Peyer's patch (tissue), 4 donors: ENCODE measurements at places on chromosomes 1 and 21.

GRCh38 chr1:116954440-116954839, 44.7 kb downstream of the PTGFRN start:
- no peaks in the 10 kb centered on the region for H3K27me3 ChIP-seq
- H3K36me3 ChIP-seq, result no peaks in the 10 kb centered on the region
- no peak overlapping the region for H3K4me3 ChIP-seq
- peaks cover 9% of the 10 kb centered on the region for H3K4me1 ChIP-seq
- H3K27ac ChIP-seq, result no peak overlapping the region

DNA sequence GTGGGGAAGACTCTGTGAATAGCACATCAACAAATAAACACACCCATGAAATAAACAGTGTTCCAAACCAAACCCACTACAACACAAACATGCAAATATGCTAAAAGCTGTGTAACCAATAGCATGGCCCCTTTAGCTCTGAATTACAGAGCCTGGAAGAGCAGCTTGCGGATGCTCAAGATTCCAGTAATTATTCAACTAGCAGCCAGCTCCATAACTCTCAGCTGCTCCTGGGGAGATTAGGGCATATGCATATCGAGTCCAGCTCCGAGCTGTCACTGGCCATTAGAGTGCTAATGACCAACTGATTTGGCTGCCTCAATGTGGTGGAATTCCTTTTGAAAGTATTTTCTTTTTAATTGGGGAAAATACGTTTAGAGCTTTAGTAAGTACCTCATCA, 207.1 kb downstream of the HHAT start:
- no peak overlapping the region for H3K27ac ChIP-seq
- no peaks in the 10 kb centered on the region for H3K4me1 ChIP-seq
- no peak for DNase-seq
- no peaks in the 10 kb centered on the region for H3K36me3 ChIP-seq
- no peaks in the 10 kb centered on the region for H3K27me3 ChIP-seq

DNA sequence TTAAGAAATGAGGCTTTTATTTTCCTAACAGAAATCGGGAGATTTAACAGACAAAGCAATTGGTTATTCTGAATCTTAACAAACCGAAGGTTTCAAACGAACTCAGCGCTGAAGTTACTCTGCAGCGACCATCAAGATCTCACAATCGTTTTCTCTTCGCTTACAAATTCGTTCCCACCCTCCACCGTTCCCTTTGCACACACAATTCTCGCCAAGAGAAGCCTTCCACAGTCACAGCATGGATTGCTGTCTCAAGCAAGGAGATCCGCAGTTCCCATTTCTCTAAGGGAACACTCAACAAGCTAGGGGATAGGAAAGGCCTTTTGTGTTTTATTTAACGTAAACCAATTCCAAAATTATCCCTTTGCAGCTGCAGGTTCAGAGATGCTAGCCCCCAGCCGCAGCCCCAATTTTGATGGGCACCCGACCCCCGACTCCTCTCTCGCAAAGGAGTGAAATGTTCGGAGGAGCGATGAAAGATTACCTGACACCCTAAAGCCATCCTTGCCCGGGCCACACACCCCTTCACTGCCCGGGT, 755 bp downstream of the FBXO42 start:
- peak overlapping the region; percentile 97 for H3K4me3 ChIP-seq
- no peaks in the 10 kb centered on the region for H3K36me3 ChIP-seq
- H3K27me3 ChIP-seq, result no peaks in the 10 kb centered on the region
- no peak for DNase-seq
- peak overlapping the region; percentile 95 for H3K27ac ChIP-seq

GRCh38 chr1:210691039-210691610, 362.4 kb downstream of the HHAT start:
- DNase-seq, result no peak
- H3K27ac ChIP-seq, result no peak overlapping the region
- H3K4me1 ChIP-seq, result no peaks in the 10 kb centered on the region
- no peak overlapping the region for H3K4me3 ChIP-seq
- no peaks in the 10 kb centered on the region for H3K36me3 ChIP-seq

- peak overlapping the region; percentile 77 for H3K27ac ChIP-seq
- peak overlapping the region; percentile 95 for H3K4me3 ChIP-seq
Measured at GRCh38 chr1:9909234-9910046, 629 bp downstream of the CTNNBIP1 start.

GRCh38 chr21:45818904-45819285, 162.7 kb upstream of the COL6A1 start:
- no peaks in the 10 kb centered on the region for H3K4me1 ChIP-seq
- H3K4me3 ChIP-seq, result no peak overlapping the region
- H3K36me3 ChIP-seq, result no peaks in the 10 kb centered on the region
- no peak for DNase-seq
- no peaks in the 10 kb centered on the region for H3K27me3 ChIP-seq
